ENCODE measurements at places on chromosomes 2 and 18.

- DNase-seq = no peak
These were observed 1.8 kb upstream of the COBLL1 start for GRCh38 chr2:164843346-164843911.

- DNase-seq = no peak
These were observed 552.0 kb downstream of the IRS1 start for GRCh38 chr2:226247289-226248275.

GRCh38 chr2:60440767-60441163 is 112.7 kb downstream of the BCL11A start:
- no peak for DNase-seq

DNA sequence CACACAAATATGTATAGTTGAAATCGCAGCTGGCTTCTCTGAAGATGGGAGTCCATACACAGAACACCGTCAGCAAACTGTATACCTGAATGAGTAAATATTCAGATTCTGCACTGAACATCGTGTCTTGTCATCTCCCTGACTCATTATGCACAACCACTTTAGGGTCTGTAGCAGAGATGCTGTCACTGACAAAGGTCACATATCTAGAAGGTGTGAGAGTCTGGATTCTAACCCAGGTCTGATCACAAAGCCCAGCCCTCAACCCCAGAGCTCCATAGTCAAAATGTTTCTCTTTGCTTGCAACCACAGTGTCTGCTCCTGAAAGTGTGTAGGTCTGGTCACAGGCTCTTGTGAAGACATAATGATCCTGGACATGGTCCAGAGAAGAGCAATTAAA is 78.3 kb upstream of the PAX8 start:
- DNase-seq = no peak

DNA sequence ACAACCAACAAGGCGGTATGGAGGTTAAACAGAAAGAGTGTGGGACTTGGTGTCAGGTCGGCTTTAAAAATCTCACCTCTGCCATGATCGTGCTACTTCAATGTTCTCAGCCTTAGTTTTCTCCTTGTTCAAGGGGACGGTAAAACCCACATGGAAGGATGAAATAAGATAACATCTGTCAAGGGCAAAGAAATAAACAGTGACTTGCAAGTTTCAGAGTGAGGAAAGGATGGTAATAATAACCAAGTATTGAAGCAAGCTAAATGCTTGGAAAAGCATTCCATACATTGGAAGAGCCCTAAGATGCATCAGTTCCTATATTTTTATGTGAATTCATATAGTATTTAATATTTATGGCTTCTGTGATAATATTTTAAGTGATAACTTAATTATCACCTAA is 29.8 kb upstream of the LMAN1 start:
- DNase-seq = no peak

Data from NCI-H1930 (cell line).